ENCODE measurements at places on chromosomes 1 and 21.

- no peak for DNase-seq
These were observed 575.1 kb upstream of the BEND5 start for GRCh38 chr1:49351768-49352167.

DNA sequence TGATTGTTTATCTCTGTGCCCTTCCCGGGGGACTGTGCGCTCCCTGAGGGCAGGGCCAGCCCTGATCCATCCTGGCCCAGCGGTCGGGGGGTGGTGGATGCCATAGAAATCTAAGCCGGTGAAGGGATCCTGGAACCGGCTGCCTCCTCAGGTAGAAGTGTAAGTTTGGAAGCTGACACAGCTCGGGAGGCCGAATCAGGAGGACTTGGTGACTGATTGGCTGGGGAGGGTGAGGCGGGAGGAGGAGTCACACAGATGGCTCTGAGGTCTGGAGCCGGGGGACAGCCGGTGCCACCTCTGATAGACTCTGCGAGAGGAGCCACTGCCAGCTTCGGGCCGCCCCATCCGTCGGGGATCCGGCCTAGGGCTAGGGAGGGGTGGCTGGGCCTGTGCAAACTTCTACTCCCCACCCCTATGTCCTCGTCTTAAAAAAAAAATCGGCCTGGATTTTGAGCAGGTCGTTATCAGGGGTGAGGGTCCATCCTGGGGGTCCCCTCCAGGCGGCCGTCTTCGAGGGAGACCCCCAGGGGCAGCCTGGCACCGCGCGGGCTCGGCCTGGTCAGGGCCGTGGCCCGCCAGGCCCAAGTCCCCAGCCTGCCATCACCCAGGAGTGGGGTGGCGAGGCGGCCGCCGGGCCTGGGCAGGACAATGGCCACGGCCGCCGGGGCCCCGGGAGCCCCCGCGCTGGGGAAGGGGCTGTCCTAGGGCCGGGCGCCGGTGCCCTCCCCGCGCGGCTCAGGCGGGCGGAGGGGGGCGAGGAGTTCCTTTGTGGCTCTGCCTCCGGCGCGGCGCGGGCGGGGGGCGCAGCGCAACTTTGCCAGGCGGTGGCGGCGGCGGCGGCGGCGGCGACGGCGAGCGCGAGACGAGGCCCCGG is 708 bp upstream of the ZNF362 start:
- DNase-seq: peak; percentile 32

GRCh38 chr1:31054349-31054748 is 11.2 kb downstream of the PUM1 start:
- DNase-seq: no peak

GRCh38 chr21:45998276-45998701 is 16.7 kb downstream of the COL6A1 start:
- no peak for DNase-seq

- no peak for DNase-seq
These were observed 183.6 kb upstream of the NR5A2 start for GRCh38 chr1:199843861-199844260.

DNA sequence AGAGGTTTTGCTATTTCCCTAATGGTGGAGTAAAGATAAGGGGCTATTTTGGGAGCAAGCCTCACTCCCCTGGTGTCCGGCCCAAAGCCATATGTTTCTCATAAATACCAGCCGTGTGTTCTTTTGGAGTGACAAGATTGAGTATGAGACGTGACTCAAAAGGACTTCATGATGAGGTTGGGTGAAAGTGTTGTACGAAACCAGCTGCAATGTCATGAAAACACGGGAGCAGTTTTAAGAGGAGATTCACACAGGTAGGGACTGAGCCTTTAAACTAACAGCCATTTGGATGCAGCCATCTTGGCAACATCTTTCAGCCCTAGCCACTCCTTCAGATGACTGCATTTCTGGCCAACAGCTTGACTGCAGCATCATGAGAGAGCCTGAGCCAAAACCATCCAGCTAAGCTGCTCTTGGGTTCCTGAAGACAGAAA is 532.3 kb upstream of the USP24 start:
- DNase-seq: no peak

DNA sequence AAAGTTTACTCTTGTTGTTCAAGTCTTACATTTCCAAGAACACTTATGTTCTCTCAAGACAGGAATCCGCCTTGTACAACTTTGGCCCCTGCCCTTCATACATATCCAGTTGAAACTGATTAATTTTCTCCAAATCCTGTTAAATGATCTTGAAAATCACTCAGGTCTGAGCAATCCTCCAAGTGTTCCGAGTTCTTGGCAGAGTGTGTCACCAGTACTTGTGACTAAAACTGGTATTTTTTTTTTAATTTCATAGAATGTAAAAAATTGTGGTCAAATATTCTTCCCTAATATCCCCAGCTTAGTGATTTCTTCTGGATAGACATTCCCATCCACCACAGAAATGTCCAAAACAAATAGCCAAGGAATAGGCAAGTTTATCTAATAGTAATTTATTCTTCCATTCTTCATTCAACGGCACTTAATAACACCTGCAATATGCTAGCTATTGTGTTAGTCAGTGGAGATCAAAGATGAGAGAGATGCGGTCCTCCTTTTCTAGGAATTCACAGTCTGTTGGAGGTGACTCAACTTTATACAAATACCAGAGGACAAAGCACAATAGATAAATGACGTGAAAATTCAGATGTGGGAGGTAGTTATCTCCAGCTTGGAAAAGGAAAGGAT is 71.4 kb downstream of the DIRAS3 start:
- no peak for DNase-seq

All from CD4-positive, alpha-beta T cell treated with Interleukin-2 at 100 ng/mL for 4 hours (primary cell).